CD8-positive, alpha-beta memory T cell (primary cell): ENCODE measurements at places on chromosomes 1 and 21.
A peak's percentile ranks its signal among the peaks of the same experiment; 100 is the strongest.

DNA sequence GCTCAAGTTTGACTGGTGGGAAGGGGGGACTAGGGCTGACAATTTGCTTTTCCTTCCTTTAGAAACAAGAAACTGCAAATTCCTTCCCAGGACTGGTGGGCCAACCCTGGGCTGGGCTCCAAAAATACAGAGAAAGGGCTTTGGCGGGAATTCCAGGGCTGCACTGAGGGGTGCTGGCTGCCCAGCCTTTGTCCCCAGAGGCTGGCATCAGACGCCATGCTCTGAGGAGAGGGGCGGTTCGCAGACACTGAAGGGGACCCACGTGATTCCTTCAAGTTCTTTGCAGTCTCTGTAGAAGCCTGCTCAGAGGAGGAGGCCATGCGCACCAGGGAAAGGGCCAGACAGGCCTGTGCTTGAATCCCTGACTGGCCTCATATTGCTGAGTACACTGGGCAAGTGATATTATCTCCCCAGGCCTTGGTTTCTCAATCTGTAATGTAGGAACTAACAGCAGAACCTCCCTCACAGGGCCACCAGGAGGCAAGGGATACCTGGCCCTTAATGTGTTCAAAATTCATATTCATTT lies 119.5 kb downstream of the EPHB2 start:
- H3K4me3 ChIP-seq, result no peak overlapping the region
- H3K4me1 ChIP-seq, result no peaks in the 10 kb centered on the region
- H3K27ac ChIP-seq, result no peak overlapping the region
- H3K27me3 ChIP-seq, result no peaks in the 10 kb centered on the region
- no peak for DNase-seq

- no peak overlapping the region for H3K27ac ChIP-seq
- H3K36me3 ChIP-seq, result peaks cover 32% of the 10 kb centered on the region
- H3K27me3 ChIP-seq, result no peaks in the 10 kb centered on the region
- H3K4me3 ChIP-seq, result peak overlapping the region; percentile 87
- H3K4me1 ChIP-seq, result peaks cover 71% of the 10 kb centered on the region
Measured at GRCh38 chr1:109495738-109496137, 1.8 kb downstream of the CYB561D1 start.

- no peaks in the 10 kb centered on the region for H3K36me3 ChIP-seq
- no peak for DNase-seq
- no peak overlapping the region for H3K27ac ChIP-seq
- H3K4me3 ChIP-seq, result no peak overlapping the region
- H3K27me3 ChIP-seq, result no peaks in the 10 kb centered on the region
- H3K4me1 ChIP-seq, result peaks cover 13% of the 10 kb centered on the region
Measured at GRCh38 chr1:204390751-204391466, 20.7 kb downstream of the PPP1R15B start.

DNA sequence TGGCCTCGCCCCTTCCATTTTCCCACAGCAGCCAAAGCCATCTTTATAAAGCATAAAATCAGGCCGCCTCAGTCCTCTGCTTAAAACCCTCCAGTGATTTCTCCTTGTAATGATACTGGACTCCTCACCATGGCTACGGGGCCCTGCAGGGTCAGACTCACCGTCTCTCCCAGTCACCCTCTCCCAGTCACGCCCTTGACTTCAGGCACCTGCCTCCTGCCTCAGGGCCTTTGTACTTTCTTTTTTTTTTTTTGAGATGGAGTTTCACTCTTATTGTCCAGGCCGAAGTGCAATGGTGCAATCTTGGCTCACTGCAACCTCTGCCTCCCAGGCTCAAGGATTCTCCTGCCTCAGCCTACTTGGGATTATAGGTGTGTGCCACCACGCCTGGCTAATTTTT lies 47.8 kb downstream of the PIK3CD start:
- peaks cover 4% of the 10 kb centered on the region for H3K36me3 ChIP-seq
- peaks cover 34% of the 10 kb centered on the region for H3K4me1 ChIP-seq
- H3K27me3 ChIP-seq, result no peaks in the 10 kb centered on the region

- no peak for DNase-seq
- H3K27ac ChIP-seq, result no peak overlapping the region
- no peaks in the 10 kb centered on the region for H3K27me3 ChIP-seq
- H3K4me1 ChIP-seq, result peaks cover 5% of the 10 kb centered on the region
- H3K4me3 ChIP-seq, result no peak overlapping the region
Measured at GRCh38 chr1:51752073-51752948, 126.2 kb downstream of the NRDC start.

DNA sequence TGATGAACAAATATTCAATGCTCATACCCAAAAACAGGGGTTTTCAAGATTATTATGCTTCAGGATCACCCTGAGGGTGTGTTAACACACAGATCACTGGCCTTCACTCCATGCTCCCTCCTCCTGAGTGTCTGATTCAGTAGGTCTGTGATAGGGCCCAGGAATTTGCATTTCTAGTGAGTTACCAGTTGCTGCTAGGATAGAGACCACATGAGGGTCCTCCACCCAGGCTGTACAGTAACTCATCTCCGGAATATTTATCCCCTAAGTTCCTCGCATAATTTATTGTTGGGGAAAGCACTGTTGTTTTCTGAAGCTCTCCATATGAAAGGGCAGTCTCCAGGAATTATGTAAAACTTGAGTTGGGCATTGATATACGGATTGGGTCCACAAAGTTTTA lies 1106.6 kb upstream of the B3GALT2 start:
- H3K4me1 ChIP-seq, result peaks cover 17% of the 10 kb centered on the region
- DNase-seq, result no peak
- H3K36me3 ChIP-seq, result no peaks in the 10 kb centered on the region

GRCh38 chr21:35565204-35565611 lies 495.1 kb downstream of the SETD4 start:
- H3K27ac ChIP-seq, result no peak overlapping the region
- H3K27me3 ChIP-seq, result no peaks in the 10 kb centered on the region
- H3K4me3 ChIP-seq, result no peak overlapping the region
- no peak for DNase-seq

DNA sequence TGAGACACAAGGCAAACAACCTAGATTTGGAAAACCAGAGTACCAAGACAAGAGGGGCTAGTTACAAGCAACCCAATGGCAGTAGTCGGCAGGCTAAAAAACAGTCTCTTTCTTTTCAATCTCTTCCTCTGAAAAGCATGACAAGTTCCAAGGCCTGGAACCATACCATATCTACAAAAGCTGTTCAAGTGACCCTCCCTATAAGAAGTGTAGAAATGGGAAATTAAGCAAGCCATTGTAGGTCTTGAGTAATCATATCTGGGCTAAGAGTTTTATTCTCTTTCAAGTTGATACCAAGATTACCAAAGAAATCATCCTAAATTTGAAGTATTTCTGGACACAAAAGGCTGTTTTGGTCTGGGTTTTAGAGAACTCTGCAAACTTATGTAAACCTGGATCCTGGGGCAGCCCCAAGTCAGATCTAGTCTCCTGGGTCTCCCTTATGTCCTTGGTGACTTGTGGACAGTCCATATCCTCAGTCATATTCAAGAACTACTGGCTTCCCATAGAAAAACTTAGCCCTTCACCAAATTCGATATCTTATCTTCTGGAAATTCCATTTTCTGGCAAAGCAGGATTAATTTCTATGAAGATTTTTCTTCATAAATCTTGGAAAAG lies 24.7 kb downstream of the FMO3 start:
- no peak for DNase-seq
- no peak overlapping the region for H3K27ac ChIP-seq
- H3K4me3 ChIP-seq, result no peak overlapping the region
- H3K36me3 ChIP-seq, result no peaks in the 10 kb centered on the region
- H3K4me1 ChIP-seq, result no peaks in the 10 kb centered on the region

GRCh38 chr1:1903224-1903623 lies 11.8 kb upstream of the CALML6 start:
- DNase-seq, result no peak
- H3K4me1 ChIP-seq, result peaks cover 10% of the 10 kb centered on the region
- H3K27me3 ChIP-seq, result no peaks in the 10 kb centered on the region
- H3K36me3 ChIP-seq, result no peaks in the 10 kb centered on the region

GRCh38 chr1:34863501-34863900 lies 4.0 kb upstream of the SMIM12 start:
- DNase-seq, result peak; percentile 13
- H3K4me1 ChIP-seq, result peaks cover 50% of the 10 kb centered on the region
- H3K27ac ChIP-seq, result no peak overlapping the region

DNA sequence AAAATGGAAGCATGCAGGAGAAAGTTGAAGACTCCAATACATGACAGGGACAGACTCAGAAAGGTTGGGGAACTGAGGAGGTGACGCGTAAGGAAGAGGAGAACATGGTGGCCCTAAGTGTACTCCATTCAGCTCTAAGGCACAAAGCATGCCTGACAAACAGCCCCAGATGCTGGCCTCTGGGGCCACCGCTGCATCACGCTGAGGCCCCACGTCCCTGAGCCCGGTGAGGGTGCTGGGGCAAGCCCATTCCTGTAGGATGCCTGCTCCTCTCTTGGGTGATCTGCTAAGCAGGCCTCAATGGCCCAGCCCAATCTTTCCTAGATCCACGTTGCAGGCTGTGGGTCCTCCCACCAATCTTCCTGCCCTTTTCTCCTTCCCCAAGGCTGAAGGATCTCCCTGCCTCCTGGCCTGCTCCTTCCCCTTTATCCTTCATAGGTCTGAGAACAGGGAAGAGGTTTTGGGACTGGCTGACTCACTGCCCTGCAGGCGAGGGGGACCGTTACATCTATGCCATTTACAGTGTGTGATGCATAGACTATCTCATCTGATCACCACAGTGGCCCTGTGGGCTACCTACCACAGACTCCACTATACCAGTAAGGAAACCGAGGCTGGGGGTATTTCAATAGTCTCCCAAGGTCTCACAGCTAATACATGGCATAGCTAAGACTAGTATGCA lies 16.8 kb upstream of the NID1 start:
- H3K36me3 ChIP-seq, result no peaks in the 10 kb centered on the region
- no peaks in the 10 kb centered on the region for H3K4me1 ChIP-seq
- H3K4me3 ChIP-seq, result no peak overlapping the region
- no peak overlapping the region for H3K27ac ChIP-seq
- H3K27me3 ChIP-seq, result no peaks in the 10 kb centered on the region

- peaks cover 7% of the 10 kb centered on the region for H3K27me3 ChIP-seq
- no peak overlapping the region for H3K4me3 ChIP-seq
- no peak for DNase-seq
- H3K36me3 ChIP-seq, result no peaks in the 10 kb centered on the region
- H3K4me1 ChIP-seq, result no peaks in the 10 kb centered on the region
- H3K27ac ChIP-seq, result no peak overlapping the region
Measured at GRCh38 chr1:41400225-41400624, 39.0 kb downstream of the FOXO6 start.

GRCh38 chr1:230112131-230112701 lies 45.2 kb downstream of the GALNT2 start:
- no peak overlapping the region for H3K27ac ChIP-seq
- no peaks in the 10 kb centered on the region for H3K36me3 ChIP-seq
- H3K4me3 ChIP-seq, result no peak overlapping the region
- no peak for DNase-seq

DNA sequence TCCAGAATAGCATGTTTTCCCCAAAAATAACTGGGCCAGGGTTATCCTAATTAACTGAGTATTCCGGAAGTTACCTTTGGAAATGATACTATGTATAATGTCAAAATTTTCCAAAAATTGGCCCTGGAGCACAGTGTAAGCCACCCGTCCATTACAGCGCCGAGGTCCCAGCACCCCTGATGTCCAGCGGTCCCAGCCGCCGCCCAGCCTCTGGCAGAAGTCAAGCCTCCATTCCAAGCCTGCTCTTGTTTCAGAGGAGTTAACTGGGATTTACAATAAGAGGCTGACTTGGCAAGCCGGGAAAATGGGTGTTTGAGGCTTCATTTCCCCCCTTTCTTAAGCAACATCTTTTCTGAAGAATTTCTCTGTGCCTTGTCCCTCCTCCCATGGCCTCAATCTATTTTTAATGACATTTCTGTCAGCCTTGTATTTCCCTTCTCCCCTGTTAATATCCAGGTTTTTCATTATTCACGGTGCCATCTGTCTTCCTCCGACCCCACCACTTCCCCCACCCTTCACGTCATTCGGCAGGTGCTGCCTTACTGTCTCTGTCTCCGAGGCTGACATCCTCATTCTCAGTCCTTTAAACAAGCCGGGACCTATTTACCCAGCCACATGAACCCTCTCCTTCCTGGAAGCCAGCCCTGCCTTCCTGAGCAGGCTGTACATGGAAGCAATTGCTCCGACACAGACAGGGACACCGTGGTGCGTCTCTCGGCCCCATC lies 490.9 kb downstream of the NPHP4 start:
- H3K27me3 ChIP-seq, result no peaks in the 10 kb centered on the region
- no peak overlapping the region for H3K4me3 ChIP-seq
- no peaks in the 10 kb centered on the region for H3K4me1 ChIP-seq
- no peaks in the 10 kb centered on the region for H3K36me3 ChIP-seq

DNA sequence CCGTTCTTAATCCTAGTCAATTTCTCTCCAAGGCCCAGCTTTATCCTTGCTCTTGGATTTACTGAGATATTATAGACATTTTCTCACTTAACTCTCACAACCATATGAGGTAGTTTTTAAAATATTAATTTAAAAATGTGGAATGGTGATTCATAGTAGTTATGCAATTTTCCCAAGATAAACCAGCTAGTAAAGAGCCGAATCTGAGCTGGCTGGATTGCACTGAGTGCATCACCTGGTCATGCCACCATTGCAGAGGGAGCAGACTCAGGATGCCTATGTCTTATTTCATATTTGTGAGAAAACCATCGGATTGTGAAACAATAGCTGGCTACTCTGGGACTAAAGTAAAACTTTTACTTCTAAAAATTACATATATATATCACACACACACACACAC lies 494.0 kb downstream of the KCNT2 start:
- H3K27me3 ChIP-seq, result no peaks in the 10 kb centered on the region
- no peak overlapping the region for H3K4me3 ChIP-seq
- no peak for DNase-seq
- no peaks in the 10 kb centered on the region for H3K36me3 ChIP-seq
- no peak overlapping the region for H3K27ac ChIP-seq

DNA sequence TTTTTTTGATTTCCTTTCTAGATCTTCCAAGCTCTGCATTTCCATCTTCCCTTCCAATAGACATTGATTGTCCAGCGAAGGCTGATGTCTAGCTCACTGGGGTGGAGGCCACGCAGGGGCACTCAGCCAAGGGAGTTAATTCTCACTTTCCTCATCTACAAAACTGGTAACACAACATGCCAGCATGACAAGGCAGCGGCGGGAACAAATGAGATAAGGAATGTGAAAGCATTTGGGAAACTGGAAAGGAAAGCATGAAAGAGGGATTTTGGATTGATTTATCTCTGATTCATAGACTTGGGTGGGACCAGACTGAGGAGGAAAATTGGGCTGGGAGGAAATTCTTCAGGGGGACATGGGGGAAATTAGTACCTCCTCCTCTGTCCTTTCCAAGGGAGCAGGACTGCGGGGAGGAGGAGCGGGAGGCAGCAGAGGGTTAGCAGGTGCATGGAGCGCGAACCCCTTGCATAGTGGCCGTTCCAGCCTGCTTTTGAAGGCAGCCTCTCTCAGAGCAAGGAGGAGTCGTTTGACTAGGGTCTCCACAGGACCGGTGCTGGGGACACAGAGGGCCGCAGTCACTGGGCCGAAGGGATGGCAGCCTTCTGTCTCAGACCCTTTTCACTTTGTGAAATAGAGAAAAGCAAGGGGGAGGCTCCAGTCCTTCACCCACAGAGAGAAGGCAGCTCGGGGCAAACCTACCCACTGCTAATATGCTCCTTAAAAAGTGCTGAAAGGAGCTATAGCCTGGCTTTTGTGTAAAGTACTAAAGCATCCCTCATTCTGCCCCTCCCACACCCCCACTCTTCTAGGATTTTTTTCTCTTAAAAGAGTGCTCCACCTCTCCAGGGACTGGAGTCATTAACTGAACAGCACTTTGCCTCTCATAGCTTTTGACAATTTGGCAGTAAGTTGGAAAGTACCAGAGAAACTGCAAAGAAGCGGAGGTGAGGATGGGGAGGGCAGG lies 89.2 kb downstream of the PLXNA2 start:
- no peaks in the 10 kb centered on the region for H3K4me1 ChIP-seq
- H3K36me3 ChIP-seq, result no peaks in the 10 kb centered on the region

- H3K4me1 ChIP-seq, result no peaks in the 10 kb centered on the region
- peaks cover 4% of the 10 kb centered on the region for H3K36me3 ChIP-seq
- no peak overlapping the region for H3K4me3 ChIP-seq
- no peak for DNase-seq
- H3K27ac ChIP-seq, result no peak overlapping the region
- H3K27me3 ChIP-seq, result no peaks in the 10 kb centered on the region
Measured at GRCh38 chr1:243620096-243620495, 229.9 kb downstream of the AKT3 start.
